ENCODE measurements at places on chromosomes 2 and 18.

DNA sequence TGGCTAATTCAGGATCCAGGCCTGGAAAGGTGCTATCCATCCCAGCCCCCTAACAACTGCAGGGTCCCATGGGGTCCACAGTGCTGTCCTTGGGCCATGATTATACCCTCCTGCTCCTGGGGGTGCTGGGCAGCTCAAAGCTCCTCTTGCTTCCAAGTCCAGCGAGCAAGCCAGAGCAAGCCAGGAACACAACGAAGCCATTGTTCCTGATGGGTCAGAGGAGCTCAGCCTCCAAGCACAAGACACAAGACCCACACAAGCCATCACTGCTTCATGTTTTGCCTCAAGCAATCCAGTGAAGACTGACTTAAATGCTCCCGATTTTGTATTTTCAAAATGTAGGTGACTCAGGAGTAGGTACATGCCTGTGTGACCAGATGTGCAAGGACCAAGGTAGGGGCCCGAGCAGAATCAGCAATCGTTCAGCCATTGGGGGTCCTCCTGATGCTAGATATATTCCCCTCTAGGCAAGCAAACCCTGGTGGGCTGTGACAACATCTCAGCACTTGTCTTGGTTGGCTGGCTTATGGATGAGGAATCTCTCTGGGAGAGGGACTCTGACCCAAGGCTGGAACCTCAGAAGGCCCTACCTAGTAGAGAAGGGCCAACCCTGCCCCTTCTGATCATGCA, 90.8 kb downstream of the EPAS1 start:
- no peak for DNase-seq

DNA sequence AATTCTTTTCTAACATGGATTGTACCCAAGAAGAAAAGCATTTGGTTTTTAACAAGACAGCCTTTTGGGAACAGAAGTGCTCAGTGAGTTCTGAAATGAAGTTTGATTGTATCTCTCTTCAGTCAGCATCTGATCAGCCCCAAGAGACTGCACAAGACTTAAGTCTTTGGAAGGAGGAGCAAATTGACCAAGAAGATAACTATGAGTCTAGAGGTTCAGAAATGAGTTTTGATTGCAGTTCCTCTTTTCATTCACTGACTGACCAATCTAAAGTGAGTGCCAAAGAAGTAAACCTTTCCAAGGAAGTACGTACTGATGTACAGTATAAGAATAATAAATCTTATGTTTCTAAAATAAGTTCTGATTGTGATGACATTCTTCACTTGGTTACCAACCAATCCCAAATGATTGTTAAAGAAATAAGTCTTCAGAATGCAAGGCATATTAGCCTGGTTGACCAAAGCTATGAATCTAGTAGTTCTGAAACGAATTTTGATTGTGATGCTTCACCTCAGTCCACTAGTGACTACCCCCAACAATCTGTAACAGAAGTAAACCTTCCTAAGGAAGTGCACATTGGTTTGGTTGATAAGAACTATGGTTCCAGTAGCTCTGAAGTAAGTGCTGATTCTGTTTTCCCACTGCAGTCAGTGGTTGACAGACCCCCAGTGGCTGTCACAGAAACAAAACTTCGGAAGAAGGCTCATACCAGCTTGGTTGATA, 31.2 kb downstream of the ZDBF2 start:
- no peak for DNase-seq

GRCh38 chr2:43193652-43194120, 32.7 kb downstream of the ZFP36L2 start:
- DNase-seq: no peak

- DNase-seq: no peak
Observed at GRCh38 chr2:201777869-201778268, 2.9 kb downstream of the ALS2 start.
